ENCODE measurements at places on chromosomes 1 and 21.
A peak's percentile ranks its signal among the peaks of the same experiment; 100 is the strongest.

DNA sequence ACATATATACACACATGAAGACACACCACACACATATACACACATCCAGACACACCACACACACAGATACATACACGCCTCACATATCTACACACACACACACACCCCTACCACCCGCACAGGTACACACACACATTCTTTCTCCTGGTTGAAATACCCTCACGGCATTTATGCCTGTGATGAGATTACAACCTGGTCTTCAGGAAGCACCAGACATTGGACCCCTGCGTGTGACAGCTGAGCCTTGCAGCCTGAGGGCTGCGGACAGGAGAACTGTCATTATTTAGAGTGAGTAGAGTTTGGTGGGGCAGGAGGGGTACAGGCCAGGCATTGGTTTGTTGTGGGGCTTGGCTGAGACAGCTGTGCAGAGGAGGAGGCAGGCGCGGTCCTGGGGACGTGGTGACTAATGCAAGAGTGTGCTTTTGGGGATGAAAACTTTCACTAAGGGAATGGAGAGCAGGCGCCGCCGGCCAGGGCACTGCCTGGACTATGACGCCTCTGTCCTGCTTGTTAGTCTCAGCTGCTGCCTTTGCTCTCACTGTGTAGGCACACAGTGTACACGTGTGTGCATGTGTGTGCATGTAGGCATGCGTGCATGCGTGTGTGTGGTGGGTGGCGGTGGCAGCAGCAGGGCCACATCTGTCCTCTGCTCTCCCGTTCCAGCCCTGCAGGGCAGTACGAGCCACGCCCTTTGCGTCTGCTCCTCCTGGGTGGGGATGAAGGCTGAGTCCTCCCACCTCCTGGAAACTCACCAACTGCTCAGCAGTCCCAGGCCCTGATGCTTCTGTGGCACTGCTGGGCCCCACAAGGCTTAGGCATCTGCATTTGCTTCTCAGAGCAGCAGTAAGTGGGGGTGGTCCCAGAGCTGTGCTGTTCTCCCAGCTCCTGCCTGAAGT, 57.6 kb downstream of the SPSB1 start:
- DNase-seq = peak; percentile 21

GRCh38 chr21:39911286-39912199, 44.3 kb downstream of the PCP4 start:
- no peak for DNase-seq

GRCh38 chr1:27545876-27546275, 55.9 kb upstream of the WASF2 start:
- no peak for DNase-seq

DNA sequence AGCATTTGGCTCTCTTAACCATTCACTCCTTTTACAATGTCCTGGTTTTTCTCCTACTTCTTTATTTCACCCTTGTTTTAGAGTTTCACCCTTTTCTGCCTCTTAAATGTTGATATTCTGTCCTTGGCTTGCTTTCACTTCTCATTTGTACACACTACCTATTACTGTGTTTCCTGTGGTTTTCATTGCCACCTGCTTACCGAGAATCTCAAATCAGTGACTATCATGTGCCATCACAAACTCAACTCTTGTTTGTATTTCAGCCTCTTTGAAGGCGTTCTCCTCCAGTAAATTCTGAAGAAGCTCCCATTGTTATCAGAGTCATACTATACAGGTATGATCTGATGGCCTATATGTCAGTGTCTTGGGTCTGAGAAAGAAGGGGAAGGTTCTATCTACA, 65.7 kb downstream of the NPHS2 start:
- no peak for DNase-seq

DNA sequence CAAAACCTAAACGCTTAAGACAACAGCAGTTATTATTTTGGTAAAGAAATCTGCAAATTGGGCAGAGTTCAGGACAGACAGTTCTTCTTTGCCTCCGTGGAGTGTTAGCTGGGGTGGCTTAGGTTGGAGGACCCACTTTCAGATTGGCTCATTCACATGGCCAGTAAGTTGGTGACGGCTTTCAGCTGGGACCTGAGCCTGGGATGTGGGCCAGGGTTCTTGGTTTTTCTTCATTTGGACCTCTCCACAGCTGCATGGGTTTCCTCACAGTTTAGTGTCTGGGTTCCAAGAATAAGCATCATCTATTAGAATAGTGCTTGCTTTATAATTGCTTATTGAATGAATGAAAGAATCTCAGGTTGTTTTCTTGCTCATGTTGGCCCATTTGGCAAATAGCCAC, 72.2 kb downstream of the ATF6 start:
- DNase-seq = no peak

- no peak for DNase-seq
These were observed 37.3 kb downstream of the CAMK2N1 start for GRCh38 chr1:20448671-20449071.

GRCh38 chr1:153655333-153655732, 3.2 kb upstream of the SNAPIN start:
- DNase-seq = no peak

GRCh38 chr1:170131984-170132383, 13.8 kb upstream of the NTMT2 start:
- DNase-seq = no peak

DNA sequence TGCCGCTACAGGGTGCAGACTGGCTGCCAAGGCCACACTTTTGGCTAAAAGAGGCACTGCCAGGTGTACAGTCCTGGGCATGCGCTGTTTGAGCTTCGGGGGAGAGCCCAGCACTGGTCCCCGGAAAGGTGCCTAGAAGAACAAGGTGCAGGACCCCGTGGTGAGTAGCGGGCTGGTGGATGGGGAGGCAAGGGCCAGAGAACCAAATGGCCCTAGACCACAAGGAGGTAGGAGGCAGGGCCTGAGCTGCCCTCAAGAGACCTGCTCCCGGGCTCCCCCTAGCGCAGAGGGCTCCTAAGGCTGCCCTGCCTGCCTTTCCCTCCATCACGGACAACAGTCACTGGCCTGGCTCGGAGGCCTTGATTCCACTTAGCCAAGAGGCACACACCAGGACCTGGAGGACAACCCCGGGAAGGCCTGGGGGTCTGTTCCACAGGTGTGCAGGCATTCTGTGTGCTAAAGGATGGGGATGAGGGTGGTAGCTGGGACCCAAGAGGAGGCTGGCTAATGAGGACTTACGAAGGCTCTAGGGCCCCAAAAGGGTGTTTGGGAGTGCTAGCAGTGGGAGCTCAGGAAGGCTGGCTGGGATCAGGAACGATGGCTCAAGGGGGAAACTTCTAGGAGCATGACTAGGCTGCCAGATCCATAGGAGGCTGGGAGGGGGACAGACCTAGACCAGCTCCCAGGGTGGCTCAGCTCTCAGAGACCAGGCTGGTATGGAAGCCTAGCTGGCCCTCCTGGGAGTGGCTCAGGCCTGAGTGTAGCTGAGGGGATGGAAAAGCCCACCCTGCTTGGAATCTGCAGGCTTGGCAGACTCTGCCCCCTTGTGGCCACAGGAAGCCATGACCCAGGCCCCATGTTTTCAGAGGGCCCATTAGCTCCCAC, 742 bp downstream of the ARTN start:
- peak; percentile 61 for DNase-seq

DNA sequence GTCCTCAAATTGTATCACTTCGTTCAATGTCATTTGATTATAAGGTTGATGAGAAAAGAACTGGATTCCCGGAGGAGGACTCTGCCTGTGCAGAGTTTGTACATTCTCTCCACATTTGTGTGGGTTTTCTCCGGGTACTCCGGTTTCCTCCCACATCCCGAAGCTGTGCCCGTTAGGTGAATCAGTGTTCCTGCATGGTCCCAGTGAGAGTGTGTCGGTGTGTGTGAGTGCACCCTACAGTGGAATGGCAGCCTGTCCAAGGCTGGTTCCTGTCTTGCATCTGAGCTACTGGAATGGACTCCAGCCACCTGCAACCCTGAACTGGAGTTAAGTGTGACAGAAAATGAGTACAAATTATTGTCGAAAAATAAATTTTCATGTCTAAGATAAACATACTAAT, 92.2 kb upstream of the KCTD3 start:
- DNase-seq = no peak

- no peak for DNase-seq
These were observed 171.5 kb downstream of the RUNX1 start for GRCh38 chr21:34877485-34878128.

- peak; percentile 92 for DNase-seq
These were observed 96.6 kb downstream of the FGGY start for GRCh38 chr1:59393211-59394180.

- DNase-seq = no peak
These were observed 36.0 kb upstream of the GPR157 start for GRCh38 chr1:9164919-9165318.

DNA sequence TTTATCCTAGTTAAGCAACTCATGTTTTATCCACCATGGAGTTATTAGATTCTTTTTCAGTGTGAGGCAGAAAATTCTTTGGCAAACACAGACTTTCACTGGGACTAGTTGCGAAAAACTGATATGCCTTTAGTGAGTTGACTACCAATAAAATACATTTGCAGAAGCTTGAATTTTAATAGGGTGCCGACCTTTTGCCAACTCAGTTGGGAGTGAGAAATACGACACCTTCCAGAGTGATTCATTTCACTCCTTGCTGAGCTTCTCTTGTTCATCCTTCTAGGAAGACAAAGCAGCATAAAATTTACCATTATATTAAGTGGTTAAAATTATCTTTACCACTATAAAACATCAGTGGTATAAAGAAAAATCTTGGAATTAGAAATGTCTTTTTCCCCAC, 1.2 kb upstream of the KRTAP23-1 start:
- no peak for DNase-seq

GRCh38 chr1:182227864-182228547, 163.6 kb downstream of the GLUL start:
- DNase-seq = no peak

DNA sequence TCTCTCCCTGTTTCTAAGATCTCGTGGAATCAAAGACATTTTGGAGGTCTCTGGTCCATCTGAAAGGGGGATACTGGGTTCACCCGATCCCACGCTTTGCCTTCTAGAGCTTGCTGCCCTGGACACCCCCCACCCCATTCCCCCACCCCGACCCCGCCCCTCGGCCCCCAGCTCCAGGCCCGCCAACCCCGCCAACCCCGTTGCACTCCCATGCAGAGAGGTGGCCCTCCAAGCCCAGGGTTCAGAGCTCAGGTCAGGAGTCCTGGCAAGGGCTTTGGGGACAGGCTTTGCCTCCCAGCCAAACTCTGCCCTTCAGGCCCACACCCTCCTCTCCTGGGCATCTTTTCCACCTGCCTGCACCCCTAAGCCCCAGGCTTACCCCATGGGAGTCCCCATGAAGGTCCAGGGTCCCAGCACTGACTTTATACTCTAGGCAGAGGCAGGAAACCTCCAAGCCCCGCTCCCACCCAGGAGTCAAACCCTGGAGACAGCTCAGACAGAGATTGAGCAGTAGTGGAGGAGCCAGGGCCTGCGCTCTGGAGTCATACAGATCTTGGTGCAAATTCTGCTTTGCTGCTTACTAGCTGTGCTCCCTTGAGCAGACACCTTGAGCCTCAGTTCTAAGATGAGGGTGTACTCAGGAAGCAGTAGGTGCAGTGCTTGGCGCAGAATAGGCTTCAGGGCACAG, 155.9 kb downstream of the FOXD2 start:
- no peak for DNase-seq

GRCh38 chr1:245428681-245429080, 273.9 kb downstream of the KIF26B start:
- peak; percentile 72 for DNase-seq

GRCh38 chr1:82160036-82160435, 359.3 kb downstream of the ADGRL2 start:
- DNase-seq = peak; percentile 62

GRCh38 chr21:38492007-38492406, 6.3 kb downstream of the ERG start:
- DNase-seq = no peak

- DNase-seq = no peak
These were observed 720 bp upstream of the BSDC1 start for GRCh38 chr1:32394890-32395432.

- DNase-seq = no peak
These were observed 75.4 kb downstream of the NOS1AP start for GRCh38 chr1:162144853-162145252.

DNA sequence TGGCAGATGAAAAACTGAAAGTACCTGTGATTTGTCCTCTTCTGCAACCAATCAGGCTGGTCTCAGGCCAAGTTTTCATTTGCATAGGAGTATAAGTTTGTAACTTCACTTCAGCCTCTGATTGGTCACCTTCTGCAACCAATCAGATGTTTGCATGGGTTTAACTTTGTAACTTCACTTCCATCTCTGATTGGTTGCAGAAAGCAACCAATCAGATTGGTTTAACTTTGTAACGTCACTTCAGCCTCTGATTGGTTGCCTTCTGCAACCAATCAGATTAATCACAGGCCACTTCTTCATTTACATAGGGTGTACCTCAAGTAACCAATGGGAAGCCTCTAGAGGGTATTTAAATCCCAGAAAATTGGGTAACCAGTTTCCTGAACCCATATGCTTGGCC, 18.9 kb upstream of the TUT4 start:
- peak; percentile 35 for DNase-seq

DNA sequence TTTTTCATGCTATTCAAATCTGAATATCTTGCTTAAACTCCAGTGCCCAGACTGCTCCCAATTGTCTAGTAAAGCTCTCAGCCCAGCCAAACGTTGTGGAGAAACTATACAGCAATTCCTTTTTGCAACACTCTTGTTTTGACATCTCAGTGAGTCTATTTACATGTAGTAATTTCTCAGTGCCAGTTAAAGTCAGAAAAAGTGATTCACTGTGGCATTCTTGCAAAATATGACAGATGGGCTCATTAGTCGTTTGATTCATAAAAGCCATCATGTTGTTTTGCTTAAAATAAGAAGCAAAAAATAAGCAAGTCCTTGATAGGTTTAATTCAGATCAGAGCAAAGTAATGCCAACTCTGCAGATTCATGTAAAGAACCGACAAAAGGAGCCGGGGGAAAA, 20.7 kb upstream of the TMPRSS15 start:
- no peak for DNase-seq

GRCh38 chr1:8541961-8542521, 224.1 kb downstream of the SLC45A1 start:
- peak; percentile 47 for DNase-seq

All from fibroblast of skin of right quadriceps (primary cell).